A549 treated with dexamethasone at 1 μM for 4 hours (cell line): ENCODE measurements at places on chromosomes 11 and 22. TPM values are rescaled to one million over a fixed set of nuclear protein-coding genes. Genes with fewer than 3 reads are reported as not detected.

The MRGPRG gene
- not detected in 5 replicates for total RNA-seq

The OR2AT4 gene
- not detected in 5 replicates for total RNA-seq

The HEPHL1 gene
- not detected in 5 replicates for total RNA-seq

The ALX4 gene
- total RNA-seq = 1.2 to 2.2 TPM (median 2.0 TPM) in 5 replicates

The CBLIF gene
- total RNA-seq = not detected in 5 replicates

The TMEM191C gene
- total RNA-seq = 0.56 to 0.84 TPM (median 0.71 TPM) in 5 replicates

The OR8A1 gene
- total RNA-seq = not detected in 5 replicates

The GRK2 gene
- total RNA-seq = 21.3 to 34.9 TPM (median 32.5 TPM) in 5 replicates

The NXPE2 gene
- 0.06 TPM in 1 of 5 replicates, not detected in the others for total RNA-seq

The TESMIN gene
- total RNA-seq = 3.9 to 6.2 TPM (median 5.8 TPM) in 5 replicates

The KLHDC7B gene
- not detected in 5 replicates for total RNA-seq

The OR9G1 gene
- total RNA-seq = not detected in 5 replicates

The SCN4B gene
- 0.02 to 0.08 TPM (median 0.05 TPM) in 4 of 5 replicates, not detected in the other for total RNA-seq

The MYEOV gene
- 104 to 129 TPM (median 116 TPM) in 5 replicates for total RNA-seq

The DUSP8 gene
- 0.78 to 1.8 TPM (median 1.3 TPM) in 5 replicates for total RNA-seq

The MPZL3 gene
- total RNA-seq = 0.28 to 0.52 TPM (median 0.45 TPM) in 5 replicates

The APOA4 gene
- not detected in 5 replicates for total RNA-seq

The PHRF1 gene
- 25.8 to 45.8 TPM (median 43.4 TPM) in 5 replicates for total RNA-seq
